ENCODE measurements at places on chromosomes 1 and 21.

DNA sequence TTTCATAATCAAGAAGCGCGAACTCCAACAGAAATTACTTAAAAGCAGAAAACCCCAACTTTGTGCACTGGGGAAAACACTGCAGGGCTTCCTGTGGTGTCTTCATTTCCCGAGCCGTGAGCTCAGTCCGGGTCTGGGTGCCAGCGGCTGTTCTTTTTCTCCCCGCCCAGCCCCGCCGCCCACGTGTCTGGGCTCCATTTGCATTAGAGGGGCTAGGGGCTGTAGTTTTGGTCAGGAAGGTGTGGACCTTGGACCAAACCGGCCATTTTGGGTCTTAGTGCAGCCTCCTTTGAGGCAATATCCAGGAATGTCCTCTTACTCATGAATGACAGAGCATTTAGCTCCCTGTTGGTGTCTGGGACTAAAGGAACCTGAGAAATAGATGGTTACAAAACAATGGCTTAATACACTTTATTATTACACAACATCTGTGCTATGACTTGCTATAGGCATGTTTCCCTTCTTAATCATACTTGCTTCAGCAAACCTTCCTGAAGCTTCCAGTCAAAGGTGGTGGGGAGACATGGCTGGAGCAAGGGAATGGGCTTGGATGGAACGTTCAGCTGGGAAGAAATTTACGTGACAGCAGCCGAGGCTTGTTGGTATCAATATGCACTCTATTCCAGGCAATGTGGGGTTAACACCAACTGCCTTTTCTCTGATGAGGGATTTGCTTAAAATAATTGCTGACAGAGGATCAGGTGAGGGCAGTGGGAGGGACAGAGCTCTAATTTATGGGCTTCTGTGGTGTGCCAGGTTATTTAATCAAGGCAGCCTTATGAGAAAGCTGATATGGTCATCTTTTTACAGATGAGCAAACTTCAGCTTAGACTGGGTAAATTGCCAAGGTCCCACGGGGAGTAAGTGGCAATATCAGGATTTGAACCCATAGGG is 1.1 kb downstream of the AGTRAP start:
- peak; percentile 90 for DNase-seq

- no peak for DNase-seq
These were observed 176.5 kb upstream of the RUNX1 start for GRCh38 chr21:35225573-35225972.

- DNase-seq, result peak; percentile 40
These were observed 166.7 kb downstream of the ADGRL4 start for GRCh38 chr1:78839704-78840277.

GRCh38 chr1:19439464-19440171 is 45.7 kb downstream of the CAPZB start:
- no peak for DNase-seq

- DNase-seq, result no peak
These were observed 897 bp downstream of the COL16A1 start for GRCh38 chr1:31702836-31703404.

DNA sequence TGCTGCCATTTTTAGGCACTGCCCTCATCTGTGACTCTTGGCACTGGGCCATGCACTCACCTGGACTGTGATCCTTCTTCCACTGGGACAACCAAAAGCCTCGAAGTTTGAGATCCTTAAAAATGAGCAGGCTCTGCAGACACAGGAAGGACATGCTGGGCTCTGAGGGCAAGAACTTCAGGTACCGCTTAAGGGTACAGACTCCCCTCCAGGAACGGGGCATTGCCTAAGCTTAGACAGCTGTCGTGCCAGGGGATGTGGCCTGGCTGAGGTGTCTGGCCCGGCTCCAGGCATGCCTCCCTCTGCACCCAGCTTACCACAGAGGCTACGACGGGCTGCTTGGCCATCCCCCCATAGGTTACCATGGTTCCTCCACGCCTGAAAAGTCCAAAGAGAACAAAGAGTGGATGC is 14.2 kb upstream of the SRSF4 start:
- DNase-seq, result no peak

- no peak for DNase-seq
These were observed 49.3 kb downstream of the CDC42BPA start for GRCh38 chr1:227268943-227269342.

DNA sequence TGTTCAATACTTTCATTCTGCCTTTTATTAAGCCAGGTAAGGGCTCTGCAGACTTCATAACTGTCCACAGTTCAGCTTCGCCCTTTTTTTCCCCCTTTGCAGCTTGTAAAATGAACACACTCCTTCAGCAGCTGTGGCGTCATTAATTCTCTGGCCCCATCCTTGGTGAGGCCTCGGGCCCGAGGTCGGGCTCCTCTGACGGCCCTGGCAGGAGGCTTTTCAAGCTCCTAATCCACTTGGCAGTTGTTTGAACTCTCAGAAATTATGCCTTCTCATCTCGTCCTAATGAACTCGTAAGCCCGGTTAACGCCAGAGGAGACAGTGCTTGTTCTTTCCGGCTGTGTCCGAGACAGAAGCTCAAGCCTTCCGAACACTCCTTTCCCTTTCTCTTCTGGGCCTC is 18.1 kb upstream of the EPHA8 start:
- DNase-seq, result no peak

DNA sequence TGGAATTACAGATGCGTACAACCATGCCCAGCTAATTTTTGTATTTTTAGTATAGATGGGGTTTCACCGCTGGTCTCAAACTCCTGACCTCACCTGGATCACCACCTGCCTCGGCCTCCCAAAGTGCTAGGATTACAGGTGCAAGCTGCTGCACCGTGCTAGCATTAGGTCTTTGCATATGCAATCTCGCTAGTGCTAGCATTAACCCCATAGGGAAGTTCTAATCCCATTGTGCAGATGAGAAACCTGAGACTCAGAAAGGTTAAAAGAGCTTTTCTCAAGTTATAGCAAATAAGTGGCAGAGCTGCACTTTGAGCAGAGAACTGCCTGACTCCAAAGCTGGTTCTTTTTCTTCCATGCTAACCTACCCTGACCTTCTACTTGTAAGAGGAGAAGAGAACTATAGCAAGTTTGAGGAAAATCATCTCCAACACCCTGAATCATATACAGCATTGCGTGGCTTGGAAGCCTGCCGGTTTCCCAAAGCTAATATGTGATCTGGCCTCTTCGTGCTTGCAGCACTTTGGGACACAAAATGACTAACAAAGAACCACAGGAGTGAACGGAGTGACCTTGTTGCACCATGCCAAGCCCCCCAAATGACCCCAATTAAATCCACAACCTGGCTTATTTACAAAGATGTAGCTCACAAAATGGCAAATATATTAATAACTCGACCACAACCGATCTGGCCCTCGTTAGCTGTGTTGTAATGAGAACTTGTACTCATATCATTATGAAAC is 185.1 kb downstream of the TM2D1 start:
- no peak for DNase-seq

DNA sequence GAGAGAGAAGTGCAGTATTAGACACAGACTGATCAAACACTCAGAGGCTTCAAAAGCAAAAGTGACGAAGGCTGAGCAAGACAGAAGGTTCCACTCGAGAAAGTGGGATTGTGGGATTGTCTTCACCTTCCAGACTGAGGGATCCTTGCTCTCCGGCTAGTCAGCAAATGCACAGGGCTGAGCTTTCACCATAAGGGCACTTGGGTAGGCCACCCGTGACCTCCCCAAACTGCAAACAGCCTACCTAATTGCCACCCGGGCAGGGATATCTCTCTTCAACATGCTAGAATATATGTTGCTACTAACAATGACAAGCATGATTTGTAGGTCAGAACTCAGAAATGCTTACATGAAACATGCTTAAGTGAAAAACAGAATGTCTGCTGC is 35.3 kb upstream of the RIPK4 start:
- no peak for DNase-seq

- peak; percentile 90 for DNase-seq
These were observed 21.3 kb downstream of the RRP1 start for GRCh38 chr21:43810505-43811261.

- DNase-seq, result no peak
These were observed 63.2 kb downstream of the PRDM2 start for GRCh38 chr1:13763222-13763621.

- DNase-seq, result no peak
These were observed 43.3 kb upstream of the LRP8 start for GRCh38 chr1:53371121-53371666.

- no peak for DNase-seq
These were observed 31.2 kb downstream of the FMN2 start for GRCh38 chr1:240122639-240123613.

- DNase-seq, result no peak
These were observed 1.4 kb downstream of the ORC1 start for GRCh38 chr1:52402860-52403240.

GRCh38 chr21:31364253-31364945 is 20.3 kb upstream of the TIAM1 start:
- DNase-seq, result no peak

DNA sequence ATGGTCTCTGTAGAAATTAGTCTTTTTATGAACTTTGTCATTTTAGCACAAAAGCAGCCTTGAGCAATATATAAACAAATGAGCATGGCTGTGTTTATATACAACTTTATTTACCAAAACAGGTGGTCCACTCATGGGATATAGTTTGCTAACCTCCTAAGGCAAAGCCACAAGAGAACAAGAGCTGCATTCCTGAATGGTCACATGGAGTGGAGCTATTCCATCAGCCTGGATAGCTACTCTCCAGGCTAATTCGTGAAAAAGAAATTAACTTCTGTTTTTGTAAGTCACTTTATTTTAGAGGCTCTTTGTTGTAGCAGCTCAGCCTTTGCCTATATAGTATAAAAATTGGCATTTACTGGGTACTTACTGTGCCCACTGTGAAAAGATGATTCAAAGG is 163.3 kb upstream of the FAM78B start:
- no peak for DNase-seq

GRCh38 chr1:221760911-221761310 is 19.0 kb upstream of the DUSP10 start:
- no peak for DNase-seq

DNA sequence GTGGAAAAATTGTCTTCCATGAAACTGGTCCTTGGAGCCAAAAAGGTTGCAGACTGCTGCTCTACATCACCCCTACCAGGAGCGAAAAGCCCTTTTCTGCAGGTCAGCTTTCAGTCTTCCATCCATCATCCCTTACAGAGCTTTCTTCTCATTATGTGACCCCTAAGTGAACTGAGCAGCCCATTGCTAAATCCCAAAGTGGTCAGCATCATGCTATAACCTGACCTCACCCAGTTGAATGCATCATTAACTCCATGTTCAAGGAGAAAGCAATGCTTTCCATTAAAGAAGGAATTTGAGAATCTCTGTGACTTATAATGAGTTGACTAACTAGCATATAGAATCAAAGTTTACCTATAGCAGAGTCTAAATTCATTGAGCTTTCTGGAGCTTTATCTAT is 10.4 kb upstream of the IL24 start:
- DNase-seq, result no peak

GRCh38 chr1:46612937-46613660 is 3.5 kb downstream of the MOB3C start:
- DNase-seq, result no peak

DNA sequence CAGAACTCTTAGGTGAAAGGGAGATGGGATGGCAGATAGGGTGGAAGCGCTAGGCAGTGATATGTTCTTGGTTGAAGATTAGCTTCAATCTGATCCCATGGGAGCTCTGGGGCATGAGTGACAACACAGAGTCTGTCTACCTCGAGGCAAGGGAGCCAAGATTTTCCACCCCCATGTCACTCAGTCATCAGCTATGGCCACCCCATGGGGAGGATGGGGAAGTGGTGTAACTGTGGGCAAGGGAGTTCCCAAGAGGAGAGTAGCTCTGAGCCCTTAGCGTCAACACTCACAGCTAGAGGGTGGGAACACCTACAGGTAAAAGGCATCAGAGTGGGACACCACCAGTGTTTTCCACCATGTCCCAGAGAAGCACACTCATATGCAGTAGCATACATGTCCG is 30.3 kb upstream of the C1QA start:
- DNase-seq, result peak; percentile 67

- no peak for DNase-seq
These were observed 139.6 kb downstream of the BRINP2 start for GRCh38 chr1:177310326-177310725.

- no peak for DNase-seq
These were observed 34.7 kb downstream of the RCAN1 start for GRCh38 chr21:34580181-34580700.
